Mucosa of descending colon (tissue), 3 donors: ENCODE measurements at places on chromosomes 12 and 14. TPM values are rescaled to one million over a fixed set of nuclear protein-coding genes. Genes with fewer than 3 reads are reported as not detected.

Gene CSRP2
- total RNA-seq = 13.1 TPM

Gene ACVR1B
- 77.3 TPM for total RNA-seq

Gene ERP27
- total RNA-seq = 4.1 TPM

Gene AKAP6
- total RNA-seq = 30.8 TPM

Gene ZNF140
- 12.2 TPM for total RNA-seq

Gene KIF5A
- 9.1 TPM for total RNA-seq

Gene IL22
- total RNA-seq = not detected

Gene KCNJ8
- total RNA-seq = 1.8 TPM

Gene MAP3K9
- 9.3 TPM for total RNA-seq

Gene ETFBKMT
- total RNA-seq = 6.1 TPM

Gene PTGR2
- total RNA-seq = 11.4 TPM

Gene KRT78
- not detected for total RNA-seq

Gene RDH12
- total RNA-seq = not detected

Gene KRT4
- not detected for total RNA-seq

Gene LRRC10
- not detected for total RNA-seq

Gene TMEM132D
- 0.09 TPM for total RNA-seq

Gene CLECL1
- 0.51 TPM for total RNA-seq
